ENCODE measurements at places on chromosomes 11 and 22.
A peak's percentile ranks its signal among the peaks of the same experiment; 100 is the strongest.

DNA sequence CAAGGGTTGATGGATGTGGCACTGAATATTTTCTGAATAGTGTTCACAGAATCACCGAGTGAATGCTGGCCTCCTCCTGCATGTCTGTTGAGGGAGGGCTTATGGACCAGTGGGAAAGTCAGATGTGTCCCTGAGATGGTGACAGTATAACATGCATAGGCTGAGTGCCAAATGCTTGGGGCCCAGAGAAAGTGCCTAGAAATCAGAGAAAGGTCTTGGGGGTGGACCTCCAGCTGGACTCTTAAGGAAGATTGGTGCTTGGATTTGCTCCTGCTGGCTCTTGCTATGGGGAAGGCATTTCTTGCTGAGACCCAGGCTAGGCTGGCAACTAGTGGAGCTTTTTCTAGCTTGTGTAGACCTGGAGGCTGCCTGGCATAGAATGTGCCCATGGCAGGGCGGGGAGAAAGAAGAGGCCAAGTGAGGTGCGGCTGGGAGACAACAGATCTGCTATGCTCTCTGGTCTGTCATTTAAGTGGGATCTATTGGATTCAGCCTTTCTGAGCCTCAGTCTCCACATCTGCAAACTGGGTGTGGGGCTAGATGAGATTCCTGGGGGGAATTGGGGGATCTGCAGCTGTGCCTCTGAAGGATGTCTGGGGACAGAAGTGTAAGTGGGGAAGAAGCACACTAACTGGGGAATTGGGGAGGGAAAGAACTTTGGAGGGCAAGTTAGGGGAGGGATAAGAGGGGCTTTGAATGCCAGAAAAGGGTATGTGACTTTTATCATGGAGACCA is 27.4 kb downstream of the ZNRF3 start:
- no peak for DNase-seq

GRCh38 chr22:39148727-39149535 is 3.5 kb downstream of the CBX7 start:
- no peak for DNase-seq

DNA sequence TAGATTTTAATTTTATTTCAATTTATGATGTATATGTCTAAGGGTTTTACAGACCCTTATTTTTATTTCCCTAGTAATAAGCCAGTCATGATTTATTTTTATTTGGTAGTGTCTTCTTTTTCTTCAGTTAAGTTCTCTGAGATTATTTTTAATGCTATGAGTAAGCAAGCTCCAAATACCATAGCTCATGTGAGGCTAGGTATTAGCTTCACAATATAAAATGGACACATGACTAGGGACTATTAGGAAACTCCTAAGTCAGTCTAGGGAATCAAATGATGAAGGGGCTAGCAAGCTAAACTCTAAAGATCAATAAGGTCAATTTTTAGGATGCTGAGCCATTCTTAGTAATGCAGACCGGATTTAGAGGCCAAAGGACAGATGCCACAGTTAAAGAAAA is 45.9 kb downstream of the CKAP5 start:
- DNase-seq, result no peak

- DNase-seq, result no peak
Measured at GRCh38 chr11:8523396-8523795, 70.6 kb downstream of the STK33 start.

DNA sequence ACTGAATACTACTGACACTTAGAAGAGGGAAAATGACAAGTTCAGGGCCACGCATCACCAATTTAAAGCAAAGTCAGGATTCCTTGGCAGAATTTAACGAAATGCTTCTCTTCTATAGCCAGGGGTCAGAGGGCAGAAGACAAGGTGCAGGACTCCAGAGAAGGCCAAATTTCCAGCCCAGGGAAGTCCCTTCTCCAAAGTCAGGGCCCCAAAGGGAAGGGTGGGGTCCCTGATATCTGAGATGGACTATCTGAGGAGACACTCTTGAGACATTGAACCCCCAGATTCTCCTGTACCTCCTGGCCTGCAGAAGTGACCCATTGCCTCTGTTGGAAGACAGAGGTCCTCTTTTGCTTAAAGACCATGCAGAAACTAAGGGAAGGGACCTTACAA is 91.2 kb downstream of the RPS6KA4 start:
- no peak for DNase-seq

GRCh38 chr11:111372538-111372937 is 6.5 kb downstream of the POU2AF1 start:
- no peak for DNase-seq

DNA sequence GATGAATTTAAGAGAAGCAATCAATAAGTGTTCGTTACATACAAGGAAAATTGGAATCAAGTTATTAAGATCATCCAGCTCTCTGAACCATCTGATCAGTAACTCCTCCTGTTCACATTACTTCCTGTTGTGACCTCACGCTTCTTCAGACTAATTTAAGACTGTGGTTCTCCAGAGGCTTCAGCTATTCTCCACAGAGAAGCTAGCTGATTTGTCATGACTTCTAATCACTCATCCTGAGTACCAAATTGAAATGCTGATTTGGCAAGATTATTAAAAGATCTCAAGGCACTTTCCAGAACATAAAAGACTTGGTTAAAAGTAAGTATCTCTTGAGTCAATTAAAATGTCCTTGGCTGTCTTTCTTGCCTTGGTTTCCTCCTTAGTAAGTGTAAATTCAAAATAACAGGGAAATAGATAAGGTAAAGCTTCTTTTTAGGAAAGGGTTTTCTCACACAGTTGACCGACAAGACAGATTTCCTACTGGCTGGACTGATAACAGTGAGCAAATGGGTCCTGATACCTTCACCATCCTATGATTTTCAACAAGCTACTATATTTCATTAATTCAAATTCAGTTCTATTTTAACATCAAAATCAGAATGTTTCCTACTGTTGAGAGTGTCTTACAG is 38.5 kb downstream of the GAB2 start:
- DNase-seq, result no peak

DNA sequence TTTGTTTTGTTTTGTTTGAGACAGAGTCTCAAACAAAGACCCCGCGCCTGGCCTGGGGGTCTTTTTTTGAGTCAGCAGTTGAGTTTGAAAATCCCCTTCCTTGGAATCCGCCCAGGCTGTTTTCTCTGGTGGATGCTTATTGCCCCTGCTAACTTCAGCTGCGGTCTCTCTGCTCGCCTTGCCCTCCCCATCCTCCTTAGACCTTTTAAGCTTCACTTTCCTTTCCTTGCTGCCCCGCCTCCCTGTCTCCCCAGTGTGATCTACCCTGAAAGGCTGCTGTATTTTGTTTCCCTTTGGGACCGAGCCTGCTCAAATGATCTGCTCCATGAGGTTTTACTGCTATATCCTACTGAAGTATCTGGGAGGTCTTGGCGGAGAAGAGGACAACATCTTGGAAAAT is 2.5 kb downstream of the USP18 start:
- no peak for DNase-seq

DNA sequence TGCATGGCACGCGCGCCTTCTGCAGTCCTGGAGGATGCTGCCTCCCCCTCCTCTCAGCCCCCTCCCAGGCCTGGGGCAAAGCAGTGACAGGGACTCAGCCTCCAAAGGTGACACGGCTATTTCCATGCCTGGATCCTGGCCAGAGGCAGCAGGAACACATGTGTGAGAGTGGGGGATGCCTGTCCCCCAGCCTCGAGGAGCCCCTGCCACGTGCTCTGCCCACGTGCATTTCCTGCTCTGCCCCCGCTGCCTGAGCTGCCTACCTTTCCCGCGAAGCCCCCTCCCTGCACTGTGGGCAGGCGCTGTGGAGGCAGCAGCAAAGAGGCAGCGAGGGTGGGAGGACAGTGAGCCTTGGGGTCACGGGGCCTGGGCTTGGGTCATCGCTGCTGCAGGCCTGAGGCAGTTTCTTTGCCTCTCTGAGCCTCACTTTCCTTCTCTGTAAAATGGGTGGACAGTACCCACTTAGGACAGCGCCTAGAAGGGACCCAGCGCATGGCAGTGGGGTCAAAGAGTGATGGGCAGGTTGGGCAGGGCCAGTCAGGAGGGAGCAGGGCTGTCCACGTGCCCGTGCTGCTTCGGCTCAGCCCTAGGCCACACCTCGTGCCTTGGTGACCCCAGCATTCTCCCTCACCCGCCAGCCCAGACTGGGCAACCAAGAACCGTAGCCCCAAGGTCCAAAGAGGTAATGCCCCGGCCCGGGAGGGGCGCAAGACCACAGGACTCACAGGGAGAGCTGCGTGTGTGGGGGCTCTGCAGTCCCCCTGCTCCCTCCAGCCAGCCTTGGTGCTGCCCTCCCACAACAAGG is 48.6 kb downstream of the FLRT1 start:
- DNase-seq, result no peak

GRCh38 chr11:75966537-75967287 is 151.7 kb downstream of the UVRAG start:
- no peak for DNase-seq

DNA sequence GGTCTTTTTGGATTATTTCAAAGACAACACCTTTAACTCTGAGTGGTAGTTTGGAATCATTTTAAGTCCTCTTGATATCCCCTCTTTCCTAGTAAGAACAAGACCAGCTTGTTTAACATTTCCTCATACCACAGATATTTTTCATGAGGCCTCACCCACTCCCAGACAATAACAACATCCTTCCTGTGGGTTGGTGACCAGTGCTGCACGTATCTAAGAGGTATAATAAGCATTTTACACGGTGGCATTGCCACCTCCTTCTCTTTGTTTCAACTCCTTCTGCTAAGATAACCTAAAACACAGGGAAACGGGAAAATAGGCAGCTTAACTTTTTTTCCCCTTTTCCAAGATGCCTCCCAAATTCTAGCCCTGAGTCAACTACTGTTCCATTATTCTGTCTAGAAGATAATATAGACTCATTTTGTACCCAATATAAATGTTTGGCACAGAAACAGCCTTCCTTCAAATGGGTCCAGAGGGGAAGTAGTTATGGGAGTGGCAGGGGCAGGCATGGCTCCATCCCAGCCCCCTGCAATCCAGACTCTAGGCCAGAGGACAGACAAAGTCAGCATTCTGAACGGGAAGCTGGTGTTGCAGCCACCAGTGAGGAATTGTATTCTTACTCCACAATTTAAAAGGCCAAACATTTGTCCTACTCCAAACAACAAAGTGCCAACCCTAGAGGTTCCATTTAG is 28.5 kb downstream of the MAML2 start:
- DNase-seq, result no peak

GRCh38 chr11:45382133-45382878 is 96.2 kb upstream of the SYT13 start:
- DNase-seq, result no peak

- no peak for DNase-seq
Measured at GRCh38 chr11:87453531-87454089, 415.9 kb downstream of the TMEM135 start.

DNA sequence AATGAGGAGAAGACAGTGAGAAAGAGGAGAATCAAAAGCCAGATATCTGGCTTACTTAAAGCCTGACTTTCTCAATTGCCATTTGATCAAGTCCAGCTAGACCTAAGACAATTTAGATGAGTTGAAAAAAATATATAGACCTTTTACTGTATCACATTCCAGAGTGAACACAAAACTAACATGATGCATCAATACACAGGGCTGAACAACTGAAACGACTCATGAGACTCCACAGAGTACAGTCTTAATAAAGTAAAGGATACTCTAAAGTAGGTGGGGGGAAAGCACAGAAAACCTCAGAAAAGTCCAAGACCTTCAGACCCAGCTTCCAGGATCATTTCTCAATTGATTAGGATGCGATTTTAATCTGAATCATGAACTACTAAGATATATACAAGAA is 95.3 kb upstream of the OR9G4 start:
- no peak for DNase-seq

GRCh38 chr22:44878483-44879300 is 126.3 kb downstream of the ARHGAP8 start:
- no peak for DNase-seq

DNA sequence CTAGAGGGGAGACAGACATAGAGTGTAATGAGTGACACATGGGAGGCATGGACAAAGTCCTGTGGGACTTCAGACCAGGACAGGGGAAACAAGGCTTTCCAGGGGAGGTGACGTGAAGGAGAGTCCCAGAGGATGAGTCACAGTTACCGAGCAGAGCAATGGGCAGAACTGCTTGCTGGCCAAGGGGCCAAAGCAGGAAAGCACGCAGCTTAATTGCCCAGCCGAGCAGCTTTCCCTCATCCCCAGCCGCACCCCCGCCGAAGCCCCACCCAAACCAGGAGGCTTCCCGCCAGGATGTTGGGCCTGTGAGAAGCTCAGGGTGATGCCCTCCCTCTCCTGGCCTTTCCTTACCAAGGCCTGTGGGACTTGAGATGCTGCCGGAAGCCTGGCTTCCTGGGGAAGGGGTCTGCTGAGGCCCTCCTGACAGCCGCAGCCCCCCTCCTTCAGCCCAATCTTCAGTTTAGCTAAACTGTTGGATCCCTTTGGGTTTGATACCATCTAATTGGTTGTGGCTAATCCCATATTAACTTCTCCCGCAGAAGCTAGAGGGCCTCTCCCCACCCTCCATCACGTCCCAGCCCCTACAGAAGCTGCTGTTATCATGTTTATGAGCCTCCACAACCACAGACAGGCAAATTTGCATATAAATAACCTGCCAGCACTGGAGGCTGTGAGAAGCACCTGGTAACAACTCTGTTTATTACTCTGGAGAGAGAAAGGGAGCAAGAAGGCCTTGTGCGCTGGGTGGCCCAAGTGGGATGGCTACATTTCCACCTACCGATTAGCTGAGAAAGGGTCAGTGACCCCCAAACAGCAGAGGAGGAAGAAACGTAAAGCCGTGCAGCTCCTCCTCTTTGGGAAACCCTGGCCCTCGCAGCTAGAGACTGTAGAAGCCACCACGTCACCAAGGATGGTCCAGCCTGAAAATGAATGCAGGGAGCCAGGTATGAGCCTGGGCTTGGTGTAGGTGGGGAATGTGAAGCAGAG is 80.0 kb downstream of the TRIM29 start:
- no peak for DNase-seq

GRCh38 chr11:126060757-126061171 is 1.9 kb downstream of the CDON start:
- peak; percentile 3 for DNase-seq

- no peak for DNase-seq
Measured at GRCh38 chr11:96130061-96130620, 206.2 kb upstream of the MTMR2 start.

GRCh38 chr11:68213135-68213515 is at the start of gene KMT5B:
TSS of gene KMT5B (minus strand) at chr11:68213296. CDS start at chr11:68190076, 23,220 bp downstream.
- DNase-seq, result peak; percentile 54

- no peak for DNase-seq
Measured at GRCh38 chr22:26287382-26288225, 118.3 kb downstream of the SEZ6L start.

GRCh38 chr11:76803811-76804600 is 20.9 kb downstream of the TSKU start:
- DNase-seq, result no peak

- DNase-seq, result no peak
Measured at GRCh38 chr11:78886616-78887015, 312.0 kb upstream of the NARS2 start.

- DNase-seq, result no peak
Measured at GRCh38 chr11:100970283-100971164, 159.1 kb downstream of the PGR start.

- DNase-seq, result no peak
Measured at GRCh38 chr11:130223291-130223971, 63.8 kb downstream of the ST14 start.

DNA sequence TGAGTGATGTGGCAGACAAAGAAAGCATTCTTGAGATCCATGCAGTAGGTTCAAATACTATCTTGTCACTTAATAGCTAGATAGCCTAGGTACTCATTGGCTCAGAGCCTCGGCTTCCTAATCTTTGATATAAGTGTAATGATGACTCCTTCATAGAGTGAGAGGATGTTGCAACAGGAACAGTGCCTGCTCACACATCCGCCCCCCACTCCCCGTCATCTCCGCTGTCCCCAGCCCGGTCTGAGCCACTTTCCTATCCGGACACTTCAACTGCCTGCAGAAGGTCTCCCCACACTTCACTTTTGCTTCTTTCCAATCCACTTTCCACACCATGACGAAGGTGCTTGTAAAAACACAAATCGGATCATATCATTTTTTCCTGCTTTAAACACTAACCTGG is 128.8 kb downstream of the NTM start:
- DNase-seq, result no peak
